SJCRH30 (cell line): ENCODE measurements at places on chromosomes 5 and 9. TPM values are rescaled to one million over a fixed set of nuclear protein-coding genes. Genes with fewer than 3 reads are reported as not detected.

The CHSY3 gene
- 1.8 and 1.9 TPM in 2 replicates for total RNA-seq

The PCDHGA12 gene
- total RNA-seq, result 1.2 and 1.4 TPM in 2 replicates

The DMRT3 gene
- total RNA-seq, result not detected in 2 replicates

The TMEM174 gene
- total RNA-seq, result not detected in 2 replicates

The IQGAP2 gene
- total RNA-seq, result 8.5 and 11.4 TPM in 2 replicates

The EFNA5 gene
- 32.7 and 41.3 TPM in 2 replicates for total RNA-seq

The C6 gene
- total RNA-seq, result 0.48 TPM in 1 of 2 replicates, not detected in the other

The CCL27 gene
- total RNA-seq, result 0.76 TPM in 1 of 2 replicates, not detected in the other

The TXNDC8 gene
- total RNA-seq, result not detected in 2 replicates

The FCN2 gene
- not detected in 2 replicates for total RNA-seq

The S100Z gene
- total RNA-seq, result not detected in 2 replicates

The CYFIP2 gene
- total RNA-seq, result 1.3 and 2.8 TPM in 2 replicates

The ZNF883 gene
- total RNA-seq, result not detected in 2 replicates

The FAM153A gene
- total RNA-seq, result 0.41 and 0.83 TPM in 2 replicates

The MCIDAS gene
- total RNA-seq, result 0.71 and 0.83 TPM in 2 replicates

The NUTM2G gene
- 0.42 TPM in 1 of 2 replicates, not detected in the other for total RNA-seq

The STXBP1 gene
- total RNA-seq, result 3.6 and 5.2 TPM in 2 replicates

The MYMK gene
- total RNA-seq, result 1.1 and 2.0 TPM in 2 replicates

The CDH6 gene
- 8.3 and 8.7 TPM in 2 replicates for total RNA-seq

The SLCO6A1 gene
- not detected in 2 replicates for total RNA-seq

The TCERG1 gene
- total RNA-seq, result 97.1 and 129 TPM in 2 replicates

The PPIC gene
- 13.9 and 16.5 TPM in 2 replicates for total RNA-seq

The NXNL2 gene
- 0.18 TPM in 1 of 2 replicates, not detected in the other for total RNA-seq

The MEGF10 gene
- total RNA-seq, result 67.6 and 77.9 TPM in 2 replicates

The SLC34A3 gene
- total RNA-seq, result 0.06 TPM in 1 of 2 replicates, not detected in the other

The PCDHB16 gene
- total RNA-seq, result 5.6 and 6.8 TPM in 2 replicates

The ELAVL2 gene
- 29.1 and 29.2 TPM in 2 replicates for total RNA-seq

The KIF3A gene
- 7.7 and 8.3 TPM in 2 replicates for total RNA-seq

The GDA gene
- total RNA-seq, result not detected in 2 replicates

The MARCHF3 gene
- 35.0 and 40.8 TPM in 2 replicates for total RNA-seq

The LYRM7 gene
- 21.1 and 21.8 TPM in 2 replicates for total RNA-seq

The EDIL3 gene
- 27.8 and 29.0 TPM in 2 replicates for total RNA-seq

The NFIB gene
- total RNA-seq, result 44.7 and 48.1 TPM in 2 replicates

The TAF11L4 gene
- total RNA-seq, result not detected in 2 replicates

The AQP7 gene
- 0.05 and 0.32 TPM in 2 replicates for total RNA-seq

The PTPN3 gene
- 6.3 and 8.1 TPM in 2 replicates for total RNA-seq

The CDH18 gene
- total RNA-seq, result 0.10 and 0.14 TPM in 2 replicates

The SERF1A gene
- total RNA-seq, result 17.7 and 31.4 TPM in 2 replicates

The MLANA gene
- 0.04 TPM in 1 of 2 replicates, not detected in the other for total RNA-seq

The KIF20A gene
- total RNA-seq, result 89.5 and 91.9 TPM in 2 replicates

The NOXA1 gene
- not detected in 2 replicates for total RNA-seq

The ATP6V1G1 gene
- total RNA-seq, result 125 and 128 TPM in 2 replicates

The PTTG1 gene
- 383 and 394 TPM in 2 replicates for total RNA-seq

The STK32A gene
- 5.5 and 6.3 TPM in 2 replicates for total RNA-seq

The LCP2 gene
- total RNA-seq, result not detected in 2 replicates

The LRRC26 gene
- 0.24 and 0.53 TPM in 2 replicates for total RNA-seq

The KCNT1 gene
- total RNA-seq, result 0.33 and 0.51 TPM in 2 replicates
